Subcutaneous preadipocyte (primary cell): ENCODE measurements at places on chromosomes 6 and 20. TPM values are rescaled to one million over a fixed set of nuclear protein-coding genes. Genes with fewer than 3 reads are reported as not detected.

The BPIFB4 gene
- not detected in 2 replicates for total RNA-seq

The TCFL5 gene
- 15.4 and 18.4 TPM in 2 replicates for total RNA-seq

The F13A1 gene
- not detected in 2 replicates for total RNA-seq

The NRSN1 gene
- not detected in 2 replicates for total RNA-seq

The NRN1 gene
- total RNA-seq: 29.0 and 51.4 TPM in 2 replicates

The PAX1 gene
- not detected in 2 replicates for total RNA-seq

The DEFB123 gene
- total RNA-seq: not detected in 2 replicates

The LHFPL5 gene
- not detected in 2 replicates for total RNA-seq

The KCNK5 gene
- 0.37 and 0.39 TPM in 2 replicates for total RNA-seq

The MEI4 gene
- total RNA-seq: not detected in 2 replicates

The NHSL1 gene
- 19.1 and 19.9 TPM in 2 replicates for total RNA-seq

The CCDC170 gene
- 0.37 and 0.39 TPM in 2 replicates for total RNA-seq

The TNFRSF21 gene
- total RNA-seq: 11.8 and 30.1 TPM in 2 replicates

The OR12D3 gene
- total RNA-seq: not detected in 2 replicates

The RAD21L1 gene
- not detected in 2 replicates for total RNA-seq

The RAET1L gene
- not detected in 2 replicates for total RNA-seq

The NOTCH4 gene
- total RNA-seq: 0.59 and 0.73 TPM in 2 replicates

The MTFR2 gene
- 2.2 and 3.5 TPM in 2 replicates for total RNA-seq

The TUBE1 gene
- 18.4 and 23.3 TPM in 2 replicates for total RNA-seq

The REM1 gene
- total RNA-seq: not detected in 2 replicates

The CCR6 gene
- not detected in 2 replicates for total RNA-seq

The SLC22A3 gene
- 0.37 and 0.59 TPM in 2 replicates for total RNA-seq

The C20orf202 gene
- total RNA-seq: not detected in 2 replicates

The DOK5 gene
- 5.3 and 9.2 TPM in 2 replicates for total RNA-seq

The DACT2 gene
- not detected in 2 replicates for total RNA-seq

The PHF1 gene
- 8.1 and 14.1 TPM in 2 replicates for total RNA-seq

The SLC17A9 gene
- 8.5 and 13.3 TPM in 2 replicates for total RNA-seq

The DCDC2 gene
- total RNA-seq: under 0.01 TPM in 2 replicates

The NKX2-4 gene
- not detected in 2 replicates for total RNA-seq

The IL20RA gene
- total RNA-seq: 0.20 and 0.37 TPM in 2 replicates

The TGM3 gene
- total RNA-seq: not detected in 2 replicates

The DSP gene
- total RNA-seq: under 0.01 TPM in 2 replicates

The ZBTB9 gene
- 4.0 and 6.1 TPM in 2 replicates for total RNA-seq

The CALHM4 gene
- not detected in 2 replicates for total RNA-seq

The COX4I2 gene
- not detected in 2 replicates for total RNA-seq

The SPATS1 gene
- total RNA-seq: not detected in 2 replicates

The ACSS1 gene
- 2.6 and 3.1 TPM in 2 replicates for total RNA-seq

The HFE gene
- total RNA-seq: 8.8 and 11.1 TPM in 2 replicates
